ENCODE measurements at places on chromosomes 2 and 18.

DNA sequence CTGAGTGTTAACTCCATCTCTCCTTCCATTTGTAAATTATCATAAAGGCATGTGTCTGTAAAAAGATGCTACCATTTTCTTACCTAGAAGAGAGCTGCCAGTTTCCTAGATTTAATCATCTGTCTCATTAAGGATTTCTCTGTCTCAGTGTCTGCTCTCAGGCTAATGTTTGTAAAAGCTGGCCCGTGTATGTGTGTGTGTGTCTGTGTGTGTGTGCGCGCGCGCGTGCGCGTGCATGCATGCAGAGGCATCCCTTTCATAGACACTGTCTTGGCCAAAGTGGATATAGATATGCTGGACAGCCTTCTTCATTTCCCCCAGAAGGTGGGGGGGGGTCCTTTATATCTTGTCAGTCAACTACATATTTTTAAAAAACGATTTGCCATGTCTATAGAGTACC is 18.9 kb downstream of the MGAT5 start:
- peak; percentile 72 for DNase-seq

DNA sequence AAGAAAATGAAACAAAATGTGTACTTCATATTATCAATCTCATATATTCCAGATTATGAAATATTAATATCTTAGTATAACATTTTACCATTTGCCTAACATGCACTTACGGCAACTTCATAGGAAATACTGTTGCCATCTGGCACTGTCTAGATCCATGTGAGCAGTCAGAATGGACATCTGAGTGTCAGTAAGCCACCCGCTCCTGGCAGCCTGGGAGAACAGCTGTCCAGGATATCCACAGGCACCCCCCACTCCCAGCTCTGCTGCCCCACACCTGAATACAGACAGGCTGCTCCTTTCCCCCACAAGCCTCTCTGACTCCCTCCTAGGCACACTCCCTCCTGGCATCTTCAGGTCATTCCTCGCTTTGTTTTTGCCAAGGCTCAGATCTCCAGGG is 127.0 kb downstream of the GAREM1 start:
- no peak for DNase-seq

DNA sequence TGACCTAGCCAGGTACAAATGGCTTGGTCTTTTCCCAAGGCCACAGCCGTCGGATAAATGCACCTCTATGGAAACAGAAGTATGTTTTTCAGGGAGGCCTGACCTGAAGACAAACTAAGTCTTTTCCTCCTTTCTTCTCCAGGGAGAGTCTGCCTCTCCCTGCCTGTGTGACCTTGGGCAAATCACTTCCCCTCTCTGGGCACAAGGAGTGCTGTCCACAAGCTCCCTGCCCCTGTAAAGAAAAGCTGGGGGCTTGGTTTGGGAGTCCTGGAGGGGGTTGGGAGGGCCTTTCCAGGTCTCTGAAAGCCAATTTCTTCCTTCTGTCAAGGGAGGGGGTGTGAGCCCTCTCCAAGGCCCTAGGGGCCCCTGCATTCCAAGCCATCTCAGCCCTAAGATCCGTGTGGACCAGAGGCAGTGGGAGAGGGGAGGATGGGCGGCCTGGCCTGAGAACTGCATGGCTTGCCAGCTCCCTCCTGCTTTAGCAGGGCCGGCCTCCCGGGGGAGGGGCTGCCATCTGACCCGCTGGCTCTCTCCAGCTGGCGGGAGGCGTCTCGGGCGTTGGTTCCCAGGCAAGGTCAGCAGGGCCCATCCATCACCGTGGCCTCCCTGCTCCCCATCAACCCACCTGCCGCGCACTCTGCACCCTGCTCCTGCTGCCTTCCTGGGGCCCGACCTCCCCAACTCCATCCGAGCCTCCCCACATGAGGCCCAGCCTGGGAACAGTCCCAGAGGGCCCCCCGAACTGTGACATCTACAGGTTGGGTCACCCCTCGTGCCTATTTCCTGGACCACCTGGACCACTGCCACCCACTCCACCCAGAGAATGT is 61.4 kb downstream of the SMAD7 start:
- DNase-seq: no peak

GRCh38 chr2:157441072-157441454 is 2.8 kb downstream of the CYTIP start:
- peak; percentile 41 for DNase-seq

DNA sequence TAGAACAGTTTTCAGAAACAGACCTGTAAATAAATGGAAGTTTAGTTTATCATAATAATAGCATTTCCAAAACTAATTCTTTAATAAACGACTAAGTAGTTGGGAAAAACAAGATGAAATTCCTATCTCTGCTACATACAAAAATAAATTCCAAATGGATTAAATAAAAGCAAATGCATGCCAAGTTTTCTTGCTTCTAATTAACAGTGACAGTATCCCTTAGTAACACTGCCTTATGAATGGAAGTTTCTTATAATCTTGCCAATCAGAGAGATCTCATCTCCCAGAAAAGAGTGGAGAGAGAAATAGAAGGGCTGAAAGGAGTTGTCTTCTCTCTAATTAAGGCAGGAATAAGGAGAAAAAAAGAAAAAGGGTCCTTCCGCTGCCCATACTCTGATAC is 133.9 kb downstream of the GFPT1 start:
- DNase-seq: no peak

GRCh38 chr2:31282634-31283033 is 48.7 kb downstream of the EHD3 start:
- no peak for DNase-seq

- no peak for DNase-seq
Observed at GRCh38 chr2:67669168-67669567, 272.0 kb downstream of the ETAA1 start.

- DNase-seq: no peak
Observed at GRCh38 chr2:224837558-224837957, 121.4 kb upstream of the CCDC195 start.

GRCh38 chr2:239887604-239888003 is 137.5 kb downstream of the NDUFA10 start:
- DNase-seq: no peak

GRCh38 chr2:60528281-60529020 is 25.0 kb downstream of the BCL11A start:
- DNase-seq: no peak

DNA sequence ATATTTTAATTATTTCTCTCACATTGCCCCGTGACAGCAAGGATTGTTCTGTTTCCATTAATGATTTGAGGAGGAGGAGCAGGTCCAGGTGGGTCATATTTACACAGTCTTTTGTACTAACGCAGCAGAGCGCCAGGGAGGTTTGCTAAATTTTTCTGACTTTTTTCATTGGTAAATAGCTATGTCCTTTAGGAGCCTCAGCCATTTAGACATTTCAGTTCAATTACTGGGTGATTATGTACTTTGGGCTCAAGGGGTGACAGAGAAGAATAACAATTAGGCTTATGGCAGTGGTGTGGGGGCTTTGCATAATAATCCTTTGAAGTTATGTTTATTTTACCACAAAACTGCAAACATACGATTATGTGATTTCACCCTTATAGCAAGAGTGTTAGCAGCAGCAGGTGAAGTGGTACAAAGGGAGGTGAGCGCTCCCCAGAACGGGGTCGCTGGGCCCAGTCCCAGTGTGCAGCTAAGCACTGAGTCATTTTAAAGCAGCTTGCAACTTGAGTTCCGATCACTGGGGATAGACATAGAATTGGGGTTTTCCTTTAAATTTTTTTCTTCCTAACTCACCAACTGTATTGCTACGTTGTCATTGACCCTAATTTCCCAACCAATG is 80.3 kb downstream of the TSHZ1 start:
- DNase-seq: no peak

- no peak for DNase-seq
Observed at GRCh38 chr18:27527856-27528255, 342.7 kb upstream of the CHST9 start.

DNA sequence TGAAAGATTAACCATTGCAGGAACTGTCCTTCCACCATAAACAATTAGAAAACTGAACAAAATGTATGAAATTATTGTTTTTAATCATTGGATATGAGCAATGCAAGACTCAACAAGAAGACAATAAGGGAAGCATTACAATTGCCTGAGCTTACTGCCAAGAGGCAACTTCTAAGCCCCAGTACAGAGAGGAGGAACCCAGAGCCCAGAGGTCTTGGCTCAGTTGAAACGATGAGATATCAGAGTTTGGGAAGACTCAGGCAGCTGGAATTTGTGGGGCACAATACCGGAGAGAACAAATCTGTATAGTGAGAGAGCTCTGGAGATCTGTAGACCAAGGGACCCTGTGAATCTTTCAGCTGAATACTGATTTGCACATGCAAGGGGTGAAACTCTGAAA is 80.6 kb upstream of the ZFP36L2 start:
- no peak for DNase-seq

- no peak for DNase-seq
Observed at GRCh38 chr18:36095936-36096519, 28.7 kb upstream of the RPRD1A start.

- no peak for DNase-seq
Observed at GRCh38 chr18:78321402-78321801, 658.2 kb upstream of the SALL3 start.

DNA sequence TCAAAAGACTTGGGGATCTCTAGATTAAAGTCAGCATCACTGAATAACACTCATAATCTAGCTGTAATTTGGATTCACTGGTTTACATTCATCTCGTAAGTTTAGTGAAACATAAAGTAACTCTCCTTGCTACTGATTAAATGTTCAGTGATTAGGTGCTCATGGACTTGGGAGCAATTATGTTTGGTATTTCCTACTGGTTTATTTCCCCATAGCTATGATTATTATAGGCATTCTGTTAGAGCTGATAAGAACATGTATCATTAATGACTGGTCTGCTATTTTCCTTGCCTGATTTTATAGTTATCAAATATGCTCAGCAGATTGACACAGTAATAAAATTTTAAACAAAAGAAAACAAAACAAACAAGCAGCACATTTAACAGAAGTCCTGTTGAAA is 334.7 kb upstream of the SLC8A1 start:
- no peak for DNase-seq

GRCh38 chr2:201507725-201508124 is 56.2 kb downstream of the STRADB start:
- no peak for DNase-seq

DNA sequence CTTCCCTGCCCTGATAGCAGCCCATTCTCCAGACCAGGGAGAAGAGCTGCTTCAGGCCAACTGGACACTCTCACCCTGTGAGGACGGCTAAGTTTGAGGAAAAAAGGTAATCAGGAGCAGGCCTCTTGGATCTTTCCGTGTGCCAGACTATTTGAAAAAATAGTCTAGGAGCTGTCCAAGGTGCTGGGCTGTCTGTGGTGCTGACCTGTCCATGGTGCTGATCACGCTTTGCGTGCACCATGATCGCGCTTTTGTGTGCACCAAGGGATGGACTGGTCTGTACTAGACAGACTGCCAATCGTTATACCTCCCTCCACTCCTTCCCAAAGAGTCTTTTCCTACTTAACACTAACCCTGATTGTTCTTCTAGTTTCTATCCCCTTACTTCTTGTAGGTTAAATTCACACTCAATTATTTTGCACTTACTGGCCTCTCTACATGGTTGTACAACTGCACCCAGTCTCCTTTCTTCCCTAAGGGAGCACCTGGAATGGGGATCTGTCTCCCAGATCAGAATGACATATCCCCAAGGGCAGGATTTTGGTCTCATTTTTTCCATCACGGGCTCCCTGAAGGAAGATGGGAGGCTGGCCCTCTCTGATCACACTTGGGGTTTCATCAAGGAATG is 295.4 kb downstream of the CELF4 start:
- DNase-seq: no peak
